ENCODE measurements at places on chromosomes 16 and 17. TPM values are rescaled to one million over a fixed set of nuclear protein-coding genes. Genes with fewer than 3 reads are reported as not detected.

The ARHGAP23 gene
- total RNA-seq, result 1.8 TPM

The EIF3CL gene
- total RNA-seq, result 30.4 TPM

DNA sequence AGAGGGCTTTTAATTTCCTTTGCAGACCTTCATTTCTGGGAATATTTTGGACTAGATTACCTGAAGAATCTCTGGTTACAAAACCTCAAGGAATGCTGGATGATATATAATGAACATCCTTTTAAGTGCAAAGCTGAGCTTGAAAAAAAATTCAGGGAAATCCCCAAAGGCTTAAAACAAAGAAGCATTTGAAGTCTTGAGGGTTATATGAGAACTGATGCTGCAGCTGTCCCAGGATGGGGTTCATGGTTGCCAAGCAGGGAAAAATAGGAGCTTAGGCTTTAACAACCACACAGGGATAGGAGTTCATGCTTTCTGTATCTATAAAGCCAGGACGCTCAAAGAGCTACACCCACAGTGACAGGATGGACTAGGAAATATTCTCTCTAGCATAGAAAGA lies 150.4 kb upstream of the IRX5 start:
- no peak overlapping the region for H3K27ac ChIP-seq
- no peaks in the 10 kb centered on the region for H3K27me3 ChIP-seq
- H3K36me3 ChIP-seq, result no peaks in the 10 kb centered on the region

- H3K27ac ChIP-seq, result no peak overlapping the region
- no peaks in the 10 kb centered on the region for H3K27me3 ChIP-seq
- no peak overlapping the region for H3K4me3 ChIP-seq
- H3K36me3 ChIP-seq, result no peaks in the 10 kb centered on the region
These were observed 16.3 kb downstream of the RANBP10 start for GRCh38 chr16:67790071-67790470.

DNA sequence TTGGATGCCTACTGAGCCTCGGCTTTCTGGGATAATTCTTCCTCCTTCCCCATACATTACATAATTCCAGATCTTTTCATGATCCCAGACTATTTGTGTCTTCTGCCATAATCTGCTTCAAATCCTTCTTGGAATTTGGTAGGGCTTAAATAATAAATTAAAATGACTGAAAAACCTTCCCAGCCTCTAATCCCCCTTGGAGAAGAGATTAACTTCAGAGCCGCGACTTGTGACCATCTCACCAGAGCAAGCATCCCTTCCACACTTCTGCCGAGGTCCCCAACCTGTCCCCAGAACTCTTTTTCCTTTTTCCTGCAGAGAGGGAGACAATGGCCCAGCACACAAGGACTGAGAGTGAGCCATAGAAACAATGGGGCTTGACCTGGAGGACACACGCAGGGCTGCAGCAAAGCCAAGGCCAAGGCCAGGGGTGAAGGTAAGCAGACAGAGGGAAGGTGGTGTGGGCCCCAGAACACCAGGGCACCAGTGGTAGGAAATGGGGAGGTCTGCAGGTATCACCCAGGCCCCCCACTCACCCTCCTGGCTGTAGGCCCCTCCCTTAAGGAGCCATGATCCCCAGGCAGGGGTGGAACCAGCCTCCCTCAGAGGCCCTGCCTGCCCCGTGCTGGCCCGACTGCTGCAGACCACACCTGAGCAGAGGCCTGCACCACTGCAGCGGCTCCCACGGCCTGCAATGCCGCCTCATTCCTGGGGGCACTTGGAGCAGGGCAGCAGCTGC lies 9.6 kb upstream of the BCAR1 start:
- H3K27me3 ChIP-seq, result peaks cover 29% of the 10 kb centered on the region
- no peaks in the 10 kb centered on the region for H3K36me3 ChIP-seq
- no peak overlapping the region for H3K27ac ChIP-seq
- DNase-seq, result no peak
- H3K4me3 ChIP-seq, result no peak overlapping the region

DNA sequence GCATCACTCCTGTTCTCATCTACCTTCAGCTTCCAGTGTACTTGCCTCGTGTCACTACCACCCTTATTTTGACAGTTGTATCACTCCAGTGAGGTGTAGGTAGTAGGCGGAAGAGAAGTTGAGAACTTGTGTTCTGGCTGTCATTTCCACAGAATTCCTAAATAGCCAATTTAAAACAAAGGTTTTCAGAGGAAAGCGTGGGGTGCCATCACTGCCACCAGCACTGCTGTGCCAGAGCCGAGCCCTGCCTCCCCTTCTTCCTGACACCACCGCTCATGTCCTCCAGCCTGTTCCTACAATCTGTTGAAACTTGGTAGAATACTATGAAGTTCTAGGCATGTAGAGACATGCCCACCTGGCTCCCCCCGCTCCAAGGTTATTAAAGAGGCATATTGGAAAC lies 215.8 kb downstream of the TANC2 start:
- no peak overlapping the region for H3K27ac ChIP-seq
- DNase-seq, result no peak
- no peak overlapping the region for H3K4me3 ChIP-seq
- no peaks in the 10 kb centered on the region for H3K27me3 ChIP-seq
- no peaks in the 10 kb centered on the region for H3K4me1 ChIP-seq

All from natural killer cell (primary cell).